Activated CD4-positive, CD25-positive, alpha-beta regulatory T cell (primary cell): ENCODE measurements at places on chromosomes 6 and 20.

GRCh38 chr20:51660672-51661608, 107.2 kb downstream of the ATP9A start:
- no peak for DNase-seq

- no peak for DNase-seq
Measured at GRCh38 chr6:43761666-43762409, 8.2 kb upstream of the VEGFA start.

GRCh38 chr6:134774201-134774638, 175.7 kb downstream of the ALDH8A1 start:
- no peak for DNase-seq

DNA sequence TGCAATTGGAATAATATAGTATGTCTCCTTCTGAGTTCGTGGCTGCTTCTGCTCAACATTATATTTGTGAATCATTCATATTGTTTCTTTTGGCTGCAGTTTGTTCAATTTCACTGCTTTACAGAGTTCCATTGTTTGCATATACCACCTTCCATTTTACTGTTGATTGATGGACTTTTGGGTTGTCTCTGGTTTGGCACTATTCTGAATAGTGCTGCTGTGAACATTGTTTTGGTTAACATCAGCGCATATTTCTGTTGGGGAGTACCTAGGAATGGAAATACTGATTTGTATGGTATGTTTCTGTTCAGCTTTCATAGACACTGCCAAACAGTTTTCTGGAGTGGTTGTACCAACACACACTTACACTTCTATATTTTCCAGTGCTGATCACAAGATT, 46.9 kb downstream of the UST start:
- no peak for DNase-seq

- no peak for DNase-seq
Measured at GRCh38 chr6:69729870-69730449, 66.8 kb downstream of the LMBRD1 start.

GRCh38 chr20:10653599-10654249, 20.1 kb downstream of the JAG1 start:
- DNase-seq, result no peak

- no peak for DNase-seq
Measured at GRCh38 chr20:37359836-37360235, 13.9 kb downstream of the SRC start.

DNA sequence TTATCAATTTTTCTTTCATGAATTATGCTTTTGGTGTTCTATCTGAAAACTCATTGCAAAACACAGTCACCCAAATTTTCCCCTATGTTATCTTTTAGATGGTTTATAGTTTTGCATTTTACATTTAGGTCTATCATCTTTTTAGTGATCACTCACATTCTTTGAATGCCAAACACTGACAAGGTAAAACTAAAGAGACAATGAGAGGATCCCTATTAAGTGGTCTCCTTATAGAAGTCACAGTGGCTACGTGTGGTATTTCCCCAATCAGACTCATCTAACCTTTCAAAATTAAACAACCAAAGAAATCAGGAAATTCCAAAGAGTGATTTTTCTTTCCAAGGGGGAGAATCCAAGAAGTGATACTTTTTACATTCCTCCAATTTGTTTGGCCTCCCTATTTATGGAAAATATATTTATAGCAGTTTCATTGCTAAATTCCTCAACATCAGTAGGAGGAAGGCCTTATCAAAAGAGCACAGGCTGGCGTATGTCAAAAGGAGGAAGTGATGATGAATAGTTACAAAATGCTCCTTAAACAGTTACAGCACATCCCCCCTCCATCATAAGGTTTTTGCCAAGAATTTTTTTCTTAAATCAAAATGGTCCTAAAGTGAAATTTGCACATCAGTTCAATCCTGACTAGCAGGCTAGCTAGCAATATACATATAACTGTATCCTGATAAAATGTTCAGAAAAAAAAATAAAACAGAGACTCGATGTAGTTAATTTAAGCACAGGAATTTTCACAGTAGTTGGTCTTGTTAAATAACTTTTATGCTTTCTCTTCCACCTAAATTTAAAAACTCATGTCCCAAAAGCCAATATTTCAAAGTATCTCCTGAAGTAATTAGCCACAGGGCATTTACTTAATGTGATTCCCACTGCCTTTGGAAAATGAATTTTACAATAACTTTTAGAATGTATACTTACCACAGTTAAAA, 76.2 kb upstream of the IPCEF1 start:
- no peak for DNase-seq
